ENCODE measurements at places on chromosomes 3 and 15.
A peak's percentile ranks its signal among the peaks of the same experiment; 100 is the strongest.

DNA sequence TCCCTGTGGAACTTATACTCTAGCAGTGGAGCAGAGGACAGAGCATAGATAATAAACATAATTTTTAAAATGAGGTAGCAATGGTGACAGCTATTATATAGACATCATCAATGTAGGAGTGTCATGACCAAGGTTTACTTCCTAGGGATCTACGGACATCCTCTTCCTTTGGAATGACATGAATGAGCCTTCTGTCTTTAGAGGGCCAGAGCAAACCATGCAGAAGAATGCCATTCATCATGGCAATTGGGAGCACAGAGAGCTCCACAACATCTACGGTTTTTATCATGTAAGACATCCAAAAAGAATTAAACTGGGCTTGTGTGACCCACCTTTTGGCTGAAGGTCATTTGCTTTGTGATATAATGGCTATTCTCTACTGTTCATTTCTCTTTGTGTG lies 30.1 kb upstream of the CAPN3 start:
- no peak for DNase-seq

- DNase-seq, result no peak
These were observed 11.2 kb downstream of the RPL32 start for GRCh38 chr3:12829886-12830784.

GRCh38 chr3:59138966-59139365 lies 89.1 kb upstream of the CFAP20DC start:
- no peak for DNase-seq

- peak; percentile 26 for DNase-seq
These were observed 794.8 kb downstream of the MCTP2 start for GRCh38 chr15:95025924-95026728.
